Esophagus mucosa (tissue), 1 donor: ENCODE measurements at places on chromosomes 2 and 18. TPM values are rescaled to one million over a fixed set of nuclear protein-coding genes. Genes with fewer than 3 reads are reported as not detected.

The C2orf15 gene
- 1.9 TPM for total RNA-seq

The REG3A gene
- not detected for total RNA-seq

The SAP130 gene
- 14.3 TPM for total RNA-seq

- ATAC-seq, result no peak
Measured at GRCh38 chr18:28176698-28176947, 307 bp downstream of the CDH2 start.

DNA sequence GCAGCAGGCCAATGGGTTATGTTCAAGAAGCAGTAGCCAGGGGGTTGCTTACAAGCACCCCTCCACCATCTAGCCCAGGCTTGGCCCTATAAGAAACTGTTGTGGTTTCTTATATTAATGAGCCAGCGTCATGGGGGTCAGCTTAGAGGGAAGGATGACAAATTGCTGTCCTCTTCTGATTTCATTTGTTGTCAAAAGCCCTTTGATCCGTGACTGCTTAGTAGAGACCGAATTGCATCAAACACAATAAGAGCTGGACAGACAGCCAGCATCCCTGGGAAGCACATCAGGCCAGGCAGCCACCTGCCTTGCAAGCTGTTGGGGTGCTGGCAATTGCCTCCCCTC is 206.6 kb upstream of the SETBP1 start:
- ATAC-seq, result no peak

- no peak for ATAC-seq
Measured at GRCh38 chr18:34159691-34160185, 65.0 kb downstream of the NOL4 start.

DNA sequence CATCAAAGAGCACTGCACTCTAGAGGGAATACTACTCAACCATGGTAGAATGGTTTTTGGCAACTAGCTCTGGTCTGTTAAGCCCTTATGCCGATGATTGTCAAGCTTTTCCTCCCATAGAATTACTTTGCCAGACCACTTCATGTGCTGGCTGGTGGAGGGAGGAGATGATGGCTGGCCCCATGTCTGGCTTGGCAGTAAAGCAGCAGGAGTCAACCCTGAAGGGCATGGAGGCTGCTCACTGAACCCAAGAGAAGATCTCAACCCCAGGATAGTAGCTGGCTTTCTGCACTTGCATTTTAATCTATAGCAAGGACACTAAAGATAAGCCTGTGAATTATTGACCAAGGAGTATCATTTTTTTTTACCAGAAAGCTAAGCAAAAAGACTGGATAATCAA is 309.9 kb downstream of the PIEZO2 start:
- ATAC-seq, result no peak
